Upper lobe of right lung (tissue), 1 donor: ENCODE measurements at places on chromosomes 3 and 15. TPM values are rescaled to one million over a fixed set of nuclear protein-coding genes. Genes with fewer than 3 reads are reported as not detected.

KLHL18 gene
- 23.5 TPM for total RNA-seq

SLC28A2 gene
- total RNA-seq: 0.35 TPM

DNA sequence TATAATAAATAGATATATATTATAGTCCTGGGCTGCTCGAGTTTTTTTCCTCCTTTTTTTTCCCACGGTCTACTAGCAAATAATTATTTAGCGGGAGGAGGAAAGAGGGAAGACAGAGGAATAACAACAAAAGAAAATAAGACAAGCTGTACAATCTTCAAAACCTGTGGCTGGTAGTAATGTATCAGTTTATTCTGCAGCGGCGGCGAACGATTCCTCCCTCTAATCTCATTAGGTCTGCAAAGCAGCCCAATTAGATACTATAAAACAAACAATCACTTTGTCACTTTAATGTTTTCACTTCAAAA is 390 bp upstream of the TLE3 start:
- peak overlapping the region; percentile 86 for H3K4me3 ChIP-seq
- peaks cover 52% of the 10 kb centered on the region for H3K4me1 ChIP-seq
- H3K36me3 ChIP-seq: no peaks in the 10 kb centered on the region
- no peak for DNase-seq

DNA sequence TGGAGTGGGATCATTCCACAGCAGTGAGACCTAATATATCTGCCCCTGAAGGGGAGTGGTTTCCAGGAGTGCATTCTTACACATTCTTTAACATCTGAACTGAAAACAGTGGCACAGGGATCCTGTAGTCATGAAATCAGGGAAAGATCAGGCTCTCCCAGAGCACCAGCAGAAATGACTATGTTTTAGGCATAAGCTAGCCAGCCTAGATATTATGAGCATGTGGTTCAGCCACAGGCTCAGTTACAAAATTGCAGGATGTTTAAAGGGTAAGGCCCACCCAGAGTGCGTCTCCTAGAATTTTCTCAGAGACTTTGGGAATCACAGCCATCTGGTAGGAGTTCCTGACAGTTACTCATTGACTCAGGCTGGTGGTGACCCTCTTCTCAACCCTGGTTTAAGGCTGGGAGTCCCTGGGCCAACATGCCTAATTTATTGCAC is 20.9 kb downstream of the FSTL1 start:
- peaks cover 37% of the 10 kb centered on the region for H3K4me1 ChIP-seq
- DNase-seq: no peak

SPATA12 gene
- 0.38 TPM for total RNA-seq

- no peaks in the 10 kb centered on the region for H3K27me3 ChIP-seq
- no peaks in the 10 kb centered on the region for H3K36me3 ChIP-seq
- no peaks in the 10 kb centered on the region for H3K4me1 ChIP-seq
- H3K4me3 ChIP-seq: no peak overlapping the region
- H3K27ac ChIP-seq: no peak overlapping the region
Observed at GRCh38 chr15:64763021-64763420, 12.4 kb downstream of the RBPMS2 start.

GDPGP1 gene
- 11.2 TPM for total RNA-seq

DNA sequence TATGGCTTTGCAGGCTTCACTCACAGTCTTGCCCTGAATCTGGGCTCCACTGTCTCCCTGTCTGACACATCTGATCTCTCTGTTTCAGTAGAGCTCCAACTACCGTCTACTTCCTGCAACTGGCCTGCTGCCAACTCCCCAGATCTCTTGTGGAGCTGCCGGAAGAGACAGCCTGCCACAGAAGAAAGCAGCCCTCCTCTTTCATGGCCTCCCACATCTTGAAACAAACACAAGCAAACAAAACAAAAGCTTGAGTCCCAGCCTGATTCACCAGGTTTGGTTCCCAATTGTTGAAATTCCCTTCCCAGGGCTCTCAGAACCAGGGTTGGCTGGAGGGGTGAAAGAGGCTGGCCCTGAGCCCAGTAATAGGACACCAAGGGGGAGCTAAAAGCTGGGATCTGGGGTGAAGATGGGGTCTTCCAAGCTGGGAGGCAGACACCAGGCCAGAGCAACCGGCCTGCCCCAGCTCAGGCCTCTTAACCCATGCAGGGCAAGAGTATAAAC is 55.3 kb upstream of the CA12 start:
- peak overlapping the region; percentile 19 for H3K27ac ChIP-seq
- H3K27me3 ChIP-seq: no peaks in the 10 kb centered on the region
- H3K4me3 ChIP-seq: no peak overlapping the region
- H3K4me1 ChIP-seq: peaks cover 9% of the 10 kb centered on the region
- H3K36me3 ChIP-seq: no peaks in the 10 kb centered on the region

DNA sequence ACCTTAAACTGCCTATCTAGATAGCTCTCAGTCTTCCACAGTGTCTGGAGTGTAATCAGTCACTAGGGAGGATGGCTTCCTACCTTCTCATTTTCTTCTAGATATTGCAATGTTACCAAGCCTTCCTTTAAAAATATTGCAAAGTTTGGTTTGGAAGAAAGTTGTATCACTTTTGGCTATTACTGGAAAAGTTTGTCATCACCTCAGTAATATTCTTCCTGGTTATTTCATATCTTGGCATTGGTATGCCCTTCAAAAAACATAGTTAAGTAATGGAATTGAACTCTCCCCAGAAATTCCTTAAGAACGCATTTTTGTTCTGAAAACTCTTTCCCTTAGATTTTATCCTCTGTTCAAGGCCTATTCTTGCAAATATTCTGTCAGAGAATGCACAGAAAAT is 179.3 kb upstream of the MME start:
- H3K27ac ChIP-seq: no peak overlapping the region
- no peaks in the 10 kb centered on the region for H3K36me3 ChIP-seq
- no peak for DNase-seq
- H3K27me3 ChIP-seq: no peaks in the 10 kb centered on the region
- no peaks in the 10 kb centered on the region for H3K4me1 ChIP-seq

DNA sequence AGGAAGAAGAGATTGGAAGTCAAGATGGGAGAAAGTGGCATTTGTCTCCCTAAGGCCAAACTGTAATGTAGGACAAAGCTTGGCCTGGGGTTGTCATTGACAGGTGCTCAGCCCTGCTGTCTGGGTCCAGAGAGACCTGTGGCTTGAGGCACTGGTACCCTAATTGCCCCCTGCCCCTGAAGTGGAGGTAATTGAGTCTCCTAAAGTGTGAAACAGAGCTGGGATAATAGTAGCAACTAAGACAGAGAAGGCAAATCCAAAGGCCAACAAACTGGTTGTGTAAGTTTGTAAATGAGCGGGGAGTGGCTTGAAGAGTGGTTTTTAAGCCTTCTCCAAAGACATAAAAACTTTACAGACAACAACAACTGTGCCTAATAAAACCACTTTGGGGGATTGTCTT is 264.2 kb upstream of the ROPN1 start:
- H3K36me3 ChIP-seq: no peaks in the 10 kb centered on the region
- H3K4me1 ChIP-seq: peaks cover 23% of the 10 kb centered on the region
- no peak overlapping the region for H3K27ac ChIP-seq
- no peak for DNase-seq
- H3K4me3 ChIP-seq: no peak overlapping the region
- no peaks in the 10 kb centered on the region for H3K27me3 ChIP-seq

DNA sequence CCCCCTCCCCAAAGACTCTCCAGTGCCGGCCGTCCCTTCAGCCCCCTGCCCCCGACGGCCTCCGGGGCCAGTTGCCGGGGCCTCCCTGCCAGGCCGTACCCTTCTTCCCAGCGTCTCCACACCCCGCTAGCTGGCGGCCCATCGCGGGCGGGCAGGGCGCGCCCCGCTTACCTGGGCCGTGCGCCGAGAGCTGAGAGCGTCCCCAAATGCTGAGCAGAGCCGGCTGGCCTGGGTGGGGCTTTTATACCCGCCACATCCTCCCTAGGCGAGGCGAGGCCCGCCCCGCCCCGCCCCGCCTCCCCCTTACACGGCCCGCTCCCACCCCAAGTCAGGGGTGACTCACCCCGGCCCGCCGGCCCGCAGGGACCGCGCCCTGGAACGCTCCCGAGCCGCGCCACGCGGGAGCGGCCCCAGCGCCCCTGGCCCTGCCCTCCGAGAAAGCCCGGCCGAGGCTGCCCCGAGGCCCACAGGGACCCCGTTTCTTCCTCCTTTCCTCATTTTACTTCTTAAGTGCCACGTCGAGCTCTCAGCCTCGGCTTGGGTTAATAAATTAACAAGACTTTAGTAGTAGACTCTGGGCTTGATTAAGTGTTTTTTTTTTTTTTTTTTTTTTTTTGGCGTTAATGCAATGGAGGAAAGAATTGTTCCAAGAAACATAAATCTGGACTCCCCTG is at the start of gene ANXA2:
TSS of gene ANXA2 (minus strand) at position 215 of the 674 bp plus-strand sequence. CDS start 11,911 bp downstream, outside the sequence.
- peak within 1 kb of the TSS; percentile 84 for H3K4me3 ChIP-seq
- peaks cover 38% of the 10 kb centered on the region for H3K4me1 ChIP-seq

DNA sequence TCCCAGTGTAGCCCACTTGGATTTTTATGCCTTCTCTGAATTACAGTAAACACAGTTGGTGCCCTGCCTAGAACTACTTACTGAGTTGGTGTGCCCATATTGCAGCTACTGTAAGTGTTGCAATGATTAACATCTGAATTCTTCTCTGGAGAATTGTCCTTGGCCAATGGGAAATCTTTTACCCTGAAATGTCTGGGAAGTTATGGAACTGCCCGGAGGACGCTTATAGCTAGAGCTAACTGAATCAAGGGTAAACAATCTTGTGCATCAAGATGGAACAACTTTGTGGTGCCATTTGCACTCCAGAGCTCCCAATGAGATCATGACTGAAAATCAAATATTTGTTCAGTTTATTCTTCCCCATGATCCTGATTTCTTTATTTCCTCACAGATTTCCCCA is 246.7 kb upstream of the CBLB start:
- no peaks in the 10 kb centered on the region for H3K4me1 ChIP-seq
- no peaks in the 10 kb centered on the region for H3K27me3 ChIP-seq
- no peak for DNase-seq
- H3K4me3 ChIP-seq: no peak overlapping the region
- no peaks in the 10 kb centered on the region for H3K36me3 ChIP-seq

GUCA1C gene
- total RNA-seq: not detected

- no peaks in the 10 kb centered on the region for H3K36me3 ChIP-seq
- H3K4me3 ChIP-seq: peak overlapping the region; percentile 47
- H3K27me3 ChIP-seq: peaks cover 3% of the 10 kb centered on the region
- peaks cover 3% of the 10 kb centered on the region for H3K4me1 ChIP-seq
Observed at GRCh38 chr15:81182756-81183438, 13.8 kb upstream of the IL16 start.

GRCh38 chr3:108946292-108947285 is 7.1 kb downstream of the GUCA1C start:
- H3K27ac ChIP-seq: no peak overlapping the region
- H3K4me1 ChIP-seq: no peaks in the 10 kb centered on the region
- H3K4me3 ChIP-seq: no peak overlapping the region
- H3K36me3 ChIP-seq: no peaks in the 10 kb centered on the region
- no peaks in the 10 kb centered on the region for H3K27me3 ChIP-seq
- no peak for DNase-seq

- DNase-seq: no peak
- no peaks in the 10 kb centered on the region for H3K4me1 ChIP-seq
- no peaks in the 10 kb centered on the region for H3K36me3 ChIP-seq
- H3K27ac ChIP-seq: no peak overlapping the region
- H3K4me3 ChIP-seq: no peak overlapping the region
Observed at GRCh38 chr3:168991803-168992202, 671.7 kb downstream of the MECOM start.

DNA sequence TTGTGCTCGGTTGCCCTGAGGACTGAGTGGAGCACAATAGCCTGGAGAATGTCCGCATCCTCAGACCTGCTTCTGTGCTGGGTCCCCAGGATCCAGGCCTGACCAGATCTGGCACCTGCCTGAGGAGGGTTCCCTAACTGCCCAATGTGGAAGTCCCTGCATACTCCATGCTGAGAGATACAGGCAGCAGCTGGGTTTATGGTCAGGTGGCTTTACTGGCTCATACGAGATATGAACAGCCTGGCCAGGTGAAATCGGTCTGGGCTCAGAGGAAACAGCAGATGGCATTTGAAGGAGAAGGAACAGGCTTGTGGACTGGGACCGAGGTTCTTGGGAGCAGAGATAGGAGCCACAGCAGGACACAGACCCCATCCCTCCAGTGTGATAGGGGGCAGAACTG is 18.2 kb upstream of the KIF23 start:
- H3K36me3 ChIP-seq: peaks cover 8% of the 10 kb centered on the region
- no peak overlapping the region for H3K27ac ChIP-seq
- H3K4me1 ChIP-seq: peaks cover 10% of the 10 kb centered on the region

DNA sequence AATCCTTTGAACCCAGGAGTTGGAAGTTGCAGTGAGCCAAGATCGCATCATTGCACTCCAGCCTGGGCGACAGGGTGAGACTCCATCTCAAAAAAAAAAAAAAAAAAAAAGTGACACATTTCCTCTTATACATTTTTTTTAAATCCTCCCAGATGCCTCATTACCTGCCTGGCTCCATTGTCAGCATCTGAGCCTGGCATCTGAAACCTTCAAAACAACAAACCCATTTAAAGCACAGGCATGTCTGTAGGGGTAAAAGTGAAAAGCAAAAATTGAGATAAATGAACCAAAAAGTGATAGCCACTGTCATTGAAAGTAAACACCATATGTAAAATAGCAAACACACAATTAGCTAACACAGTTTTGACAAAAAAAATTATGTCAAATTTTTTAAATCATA is 38.6 kb downstream of the OSBPL10 start:
- H3K4me3 ChIP-seq: no peak overlapping the region
- no peaks in the 10 kb centered on the region for H3K27me3 ChIP-seq
- no peaks in the 10 kb centered on the region for H3K36me3 ChIP-seq
- no peak for DNase-seq
- peaks cover 7% of the 10 kb centered on the region for H3K4me1 ChIP-seq

DNA sequence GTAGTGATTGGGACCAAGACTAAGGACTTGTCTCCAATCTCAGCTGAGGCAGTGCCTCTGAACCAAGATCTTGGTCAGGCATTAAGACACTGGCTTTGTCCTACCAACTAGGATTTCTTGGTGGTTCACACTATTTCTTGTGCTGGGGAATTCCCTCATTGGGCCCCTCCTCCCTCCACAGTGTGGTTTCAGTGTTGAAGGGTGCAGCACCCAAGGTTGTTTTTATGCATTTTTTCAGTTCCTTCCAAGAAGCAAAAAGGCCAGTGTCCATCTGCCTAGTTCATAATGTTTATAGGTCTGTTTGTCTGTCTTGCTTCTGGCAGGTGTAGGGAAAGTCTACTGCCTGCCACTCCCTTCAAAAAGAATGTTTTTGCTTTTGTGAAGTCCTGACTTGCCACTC is 10.6 kb upstream of the ITPKA start:
- no peak overlapping the region for H3K4me3 ChIP-seq
- H3K4me1 ChIP-seq: no peaks in the 10 kb centered on the region
- H3K27me3 ChIP-seq: no peaks in the 10 kb centered on the region
- H3K36me3 ChIP-seq: peaks cover 46% of the 10 kb centered on the region
- no peak overlapping the region for H3K27ac ChIP-seq
- DNase-seq: no peak

STAC gene
- total RNA-seq: 25.3 TPM
